ENCODE measurements at places on chromosomes 7 and 10. TPM values are rescaled to one million over a fixed set of nuclear protein-coding genes. Genes with fewer than 3 reads are reported as not detected.
A peak's percentile ranks its signal among the peaks of the same experiment; 100 is the strongest.

FAM131B gene
- 3.8 TPM for total RNA-seq

STAM gene
- total RNA-seq: 28.6 TPM

HUS1 gene
- 32.9 TPM for total RNA-seq

DNA sequence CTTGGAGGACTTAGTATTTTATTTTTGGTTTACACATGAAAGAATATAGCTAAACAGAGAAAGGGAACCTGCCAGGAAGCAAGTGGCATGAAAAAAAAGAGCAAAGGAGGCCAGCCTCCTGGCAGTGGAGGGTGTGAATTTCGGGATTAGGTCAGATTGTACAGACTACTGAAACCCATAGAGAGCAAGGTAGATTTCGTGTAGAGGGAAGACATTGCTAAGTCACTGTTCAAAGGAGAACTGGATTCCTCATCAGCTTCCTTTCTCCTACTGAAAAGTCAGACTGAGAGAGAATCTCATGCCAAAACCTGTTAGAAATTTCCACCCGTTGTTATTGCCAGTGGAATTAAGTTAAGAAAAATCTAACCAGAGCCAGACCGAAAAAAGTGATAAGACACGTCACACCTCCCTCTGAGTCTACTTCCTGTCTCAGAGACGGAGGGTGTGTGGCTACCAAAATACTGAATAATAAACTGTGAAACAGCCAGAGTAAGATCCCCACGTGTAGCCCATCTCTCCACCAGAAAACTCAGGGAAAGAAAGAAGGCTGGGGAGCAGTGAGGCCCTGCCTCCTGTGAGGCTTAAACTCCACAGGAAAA is 118.8 kb downstream of the SKIDA1 start:
- no peaks in the 10 kb centered on the region for H3K36me3 ChIP-seq
- DNase-seq: no peak
- H3K27me3 ChIP-seq: no peaks in the 10 kb centered on the region
- no peak overlapping the region for H3K4me3 ChIP-seq

- H3K4me3 ChIP-seq: no peak overlapping the region
- H3K27ac ChIP-seq: no peak overlapping the region
- no peaks in the 10 kb centered on the region for H3K27me3 ChIP-seq
- peak; percentile 41 for DNase-seq
- peaks cover 4% of the 10 kb centered on the region for H3K36me3 ChIP-seq
Measured at GRCh38 chr10:14843327-14843988, 5.4 kb downstream of the HSPA14 start.

Data from aorta (tissue), 5 donors.